ENCODE measurements at places on chromosomes 5 and 9.

DNA sequence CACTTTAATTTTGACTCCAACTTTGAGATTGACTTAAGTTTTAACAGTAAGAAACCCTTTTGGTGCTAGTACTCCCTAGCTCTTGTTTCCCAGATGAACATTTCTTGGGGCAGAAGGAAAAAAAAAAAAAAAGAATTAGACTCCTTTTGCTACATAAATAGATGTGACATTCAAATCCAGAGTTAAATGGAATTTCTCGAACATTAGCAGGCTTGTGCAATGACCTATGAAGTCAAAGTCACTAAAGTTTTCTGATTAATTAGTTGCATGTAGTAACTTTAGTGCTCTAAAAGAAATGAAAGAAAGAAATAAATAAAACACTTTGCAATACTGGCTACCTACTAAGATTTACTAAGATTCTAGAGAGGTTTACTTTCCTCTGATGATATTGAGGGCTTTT is 106.8 kb downstream of the TMEM174 start:
- no peak for DNase-seq

- peak; percentile 84 for DNase-seq
Observed at GRCh38 chr9:33816327-33817252, at the start of gene UBE2R2. Gene UBE2R2 (plus strand): TSS chr9:33817160. CDS start chr9:33817758, 598 bp downstream.

DNA sequence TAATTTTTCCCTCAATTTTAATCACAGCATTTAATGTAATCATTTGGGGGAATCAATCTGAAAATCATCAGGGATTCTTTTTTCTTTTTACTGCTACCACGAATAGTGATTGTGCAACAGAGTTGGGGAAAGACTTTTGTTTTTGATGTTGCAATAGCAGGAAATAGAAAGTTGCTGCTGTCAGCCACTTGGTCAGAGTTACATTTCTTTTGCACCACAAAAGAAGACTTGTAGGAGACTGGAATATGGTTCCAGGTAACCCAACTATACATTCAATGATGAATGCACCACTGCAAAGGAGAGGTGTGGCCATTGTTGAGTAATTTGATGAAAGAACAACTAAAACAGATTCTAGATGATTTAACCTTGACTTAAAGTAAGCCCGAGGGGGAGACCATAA is 46.3 kb upstream of the PALM2AKAP2 start:
- peak; percentile 16 for DNase-seq

GRCh38 chr5:53313145-53313544 is 167.3 kb upstream of the FST start:
- DNase-seq: no peak

- no peak for DNase-seq
Observed at GRCh38 chr9:128787659-128788058, 606 bp downstream of the TBC1D13 start.

DNA sequence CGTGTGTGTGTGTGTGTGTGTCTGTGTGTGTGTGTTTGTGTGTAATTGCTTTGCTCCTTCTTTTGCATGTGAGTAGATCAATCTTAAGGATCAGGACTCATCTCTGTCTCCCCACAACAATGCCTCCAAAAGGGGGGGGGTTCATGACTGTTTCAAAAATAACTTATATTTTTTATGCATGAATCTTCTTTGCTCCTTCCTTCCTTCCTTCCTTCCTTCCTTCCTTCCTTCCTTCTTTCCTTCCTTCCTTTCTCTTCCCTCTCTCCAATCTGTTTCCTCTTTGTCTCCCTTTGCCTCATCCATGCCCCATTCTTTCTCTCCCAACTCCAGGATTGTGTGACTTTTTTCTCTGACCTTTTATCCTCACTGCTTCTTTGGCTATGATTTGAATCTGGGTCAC is 126.4 kb upstream of the OSMR start:
- DNase-seq: no peak

DNA sequence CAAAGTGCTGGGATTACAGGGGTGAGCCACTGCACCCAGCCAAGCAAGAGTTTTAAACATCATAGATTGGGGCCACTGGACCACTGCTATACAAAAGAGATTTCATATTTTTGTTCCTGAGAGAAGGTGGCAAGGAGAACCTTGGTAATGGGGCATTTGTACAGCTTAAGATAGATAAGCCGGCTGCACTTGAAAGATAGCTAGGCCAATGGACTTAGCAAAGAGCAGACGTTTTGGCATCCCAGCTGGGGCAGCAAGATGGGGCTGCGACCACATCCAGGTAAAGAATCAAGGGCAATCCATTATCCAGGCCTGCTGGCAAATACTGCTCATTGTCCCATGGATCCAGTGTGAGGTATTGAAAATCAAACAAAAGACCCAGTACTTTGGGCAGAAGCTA is 3.9 kb upstream of the ISCA1 start:
- no peak for DNase-seq

GRCh38 chr9:23447166-23447565 is 378.9 kb downstream of the ELAVL2 start:
- DNase-seq: no peak

DNA sequence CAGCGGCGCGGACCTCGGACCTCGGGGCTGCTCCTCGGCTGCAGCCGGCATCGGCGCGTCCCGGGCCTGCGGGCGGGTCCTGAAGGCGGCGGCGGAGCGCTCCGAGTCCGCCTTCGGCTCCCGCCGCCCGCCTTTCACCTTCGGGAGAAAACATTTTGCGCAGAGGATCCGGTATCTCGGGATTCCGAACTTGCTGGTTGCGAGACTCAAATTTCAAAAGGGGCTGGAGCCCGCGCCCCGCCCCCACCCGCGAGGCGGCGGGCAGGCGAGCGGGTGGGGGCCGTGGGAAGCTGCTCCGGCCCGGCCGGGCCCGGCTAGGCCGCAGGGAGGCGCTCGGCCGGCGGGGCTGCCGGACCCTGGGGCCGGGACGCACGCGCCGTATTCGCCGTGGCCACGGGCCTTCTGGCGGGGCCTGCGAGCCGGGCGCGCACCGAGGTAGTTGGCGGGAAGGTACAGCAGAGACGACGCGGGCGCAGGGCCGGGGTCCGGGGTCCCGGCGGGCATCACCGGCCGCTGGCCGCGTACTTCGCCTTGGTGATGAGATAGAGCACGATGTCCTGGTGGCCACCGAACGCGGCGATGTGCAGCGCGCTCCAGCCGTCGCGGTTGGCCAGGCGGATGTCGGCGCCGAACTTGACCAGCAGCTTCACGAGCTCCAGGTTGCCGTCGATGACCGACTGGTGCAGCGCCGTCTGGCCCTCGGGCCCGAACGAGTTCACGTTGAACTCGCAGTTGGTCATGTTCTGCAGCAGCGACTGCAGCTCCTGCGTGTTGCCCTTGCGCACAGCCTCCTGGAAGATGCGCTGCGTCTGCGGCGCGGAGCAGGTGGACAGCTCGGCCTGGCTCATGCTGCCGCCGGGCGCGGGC is 757 bp downstream of the NRARP start:
- no peak for DNase-seq

- DNase-seq: no peak
Observed at GRCh38 chr9:107612136-107612535, 122.6 kb upstream of the KLF4 start.

- DNase-seq: no peak
Observed at GRCh38 chr9:72360324-72360723, 4.7 kb downstream of the ZFAND5 start.

DNA sequence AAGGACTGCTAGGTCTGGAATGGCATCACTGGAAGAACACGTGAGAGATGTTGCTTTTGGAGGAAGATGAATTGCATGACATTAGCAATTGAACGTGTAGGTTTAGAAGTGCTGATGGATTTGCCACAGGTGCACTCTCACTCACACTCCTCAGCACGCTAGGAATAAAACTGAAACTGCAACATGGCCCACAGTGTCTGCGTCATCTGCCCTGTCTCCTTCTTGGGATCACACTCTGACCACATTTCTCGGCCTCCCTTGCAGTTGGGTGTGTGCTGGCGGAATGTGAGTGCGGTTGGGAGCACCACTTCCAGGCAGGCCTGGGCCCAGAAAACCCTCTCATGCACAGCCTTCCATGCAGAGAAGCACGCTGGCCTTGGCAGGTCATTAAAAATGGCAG is 152.8 kb upstream of the LHFPL2 start:
- DNase-seq: no peak

- DNase-seq: no peak
Observed at GRCh38 chr5:137880313-137880712, 8.9 kb upstream of the PKD2L2 start.

DNA sequence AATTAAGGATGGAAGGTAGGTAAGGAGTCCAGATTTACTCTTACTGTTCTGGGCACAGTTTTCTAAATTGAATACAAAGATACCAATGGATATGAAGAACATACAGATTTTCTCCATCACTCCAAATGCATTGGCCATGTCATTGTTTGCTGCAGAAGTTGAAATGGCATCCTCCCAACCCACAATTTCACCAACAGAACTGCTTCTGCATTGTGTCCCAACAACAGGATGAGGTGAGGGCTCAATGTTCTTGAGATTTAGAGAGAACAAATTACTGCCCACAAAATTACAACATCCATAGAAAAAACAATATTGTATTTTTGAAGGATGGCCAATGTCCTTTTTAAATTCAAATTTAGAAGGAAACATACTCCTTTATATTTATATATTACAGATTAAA is 88.9 kb downstream of the NUDT12 start:
- no peak for DNase-seq

DNA sequence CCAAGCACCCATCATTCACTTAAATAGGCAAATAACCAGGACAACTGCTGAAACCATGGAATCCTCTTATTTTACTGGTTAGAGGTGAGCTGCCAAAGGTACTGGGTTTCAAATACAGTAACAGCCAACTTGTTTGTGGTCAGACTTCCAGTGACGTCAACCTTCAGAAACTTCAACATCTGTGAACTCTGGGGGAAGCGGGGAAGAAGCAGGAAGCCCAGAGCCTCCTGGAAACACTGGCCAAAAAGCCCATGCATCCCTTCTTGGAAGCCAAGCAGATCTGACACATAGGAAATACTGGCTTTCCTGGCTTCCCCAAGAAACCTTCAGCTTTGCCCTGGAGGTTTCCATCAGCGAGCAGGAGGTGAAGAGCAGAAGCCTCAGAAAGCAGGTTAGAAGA is 4.9 kb upstream of the FRRS1L start:
- peak; percentile 65 for DNase-seq

GRCh38 chr5:60585618-60586017 is 114.3 kb downstream of the DEPDC1B start:
- DNase-seq: no peak

DNA sequence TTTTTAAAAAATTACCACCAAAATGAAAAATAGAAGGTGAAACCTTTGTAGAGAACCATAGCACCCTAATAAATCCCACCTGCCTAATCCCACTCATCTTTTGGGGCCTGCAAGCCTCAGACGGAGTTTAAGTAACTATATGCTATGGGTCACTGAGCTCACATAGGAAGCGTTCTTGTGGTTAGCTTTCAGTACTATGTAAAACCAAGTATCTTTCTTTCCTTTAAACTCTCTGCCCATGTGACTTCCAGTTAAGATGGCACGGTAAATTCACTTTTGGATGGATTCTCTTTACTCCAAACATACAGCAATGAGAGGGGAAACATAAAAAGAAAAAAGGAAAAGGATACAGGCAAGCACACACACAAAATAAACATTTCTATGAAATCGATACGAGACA is 50.9 kb downstream of the FANCC start:
- DNase-seq: no peak

GRCh38 chr9:16627967-16628366 is 242.5 kb downstream of the BNC2 start:
- peak; percentile 81 for DNase-seq

GRCh38 chr5:177023303-177023664 is 788 bp downstream of the ZNF346 start:
- peak; percentile 10 for DNase-seq

- DNase-seq: no peak
Observed at GRCh38 chr9:135607401-135608293, 31.7 kb downstream of the GLT6D1 start.

DNA sequence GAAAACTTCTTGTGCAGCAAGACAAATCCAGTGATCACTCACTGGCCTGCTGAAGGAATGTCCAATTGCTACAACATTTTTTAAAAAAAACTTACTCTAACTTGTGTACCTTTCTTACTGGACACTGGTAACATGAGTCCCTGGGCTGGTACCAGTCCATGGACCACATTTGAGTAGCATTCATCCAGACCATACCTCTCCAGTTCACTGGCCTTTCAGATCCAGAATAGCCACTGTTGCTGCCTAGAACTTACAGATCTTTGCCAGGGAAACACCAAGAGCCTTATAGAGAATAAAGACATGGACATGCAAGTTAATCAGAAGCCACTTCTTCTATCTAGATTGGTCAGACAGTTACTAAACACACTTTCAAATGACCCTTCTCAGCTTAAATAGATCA is 185.3 kb downstream of the TLE4 start:
- DNase-seq: no peak

Data from A172 (cell line).